Foreskin keratinocyte (primary cell): ENCODE measurements at places on chromosomes 13 and 19. TPM values are rescaled to one million over a fixed set of nuclear protein-coding genes. Genes with fewer than 3 reads are reported as not detected.
A peak's percentile ranks its signal among the peaks of the same experiment; 100 is the strongest.

- DNase-seq, result peak; percentile 26
These were observed 822 bp upstream of the ZNF274 start for GRCh38 chr19:58181902-58182576.

SBK3 gene
- not detected in 2 replicates for total RNA-seq

SMIM44 gene
- not detected in 2 replicates for total RNA-seq

DNA sequence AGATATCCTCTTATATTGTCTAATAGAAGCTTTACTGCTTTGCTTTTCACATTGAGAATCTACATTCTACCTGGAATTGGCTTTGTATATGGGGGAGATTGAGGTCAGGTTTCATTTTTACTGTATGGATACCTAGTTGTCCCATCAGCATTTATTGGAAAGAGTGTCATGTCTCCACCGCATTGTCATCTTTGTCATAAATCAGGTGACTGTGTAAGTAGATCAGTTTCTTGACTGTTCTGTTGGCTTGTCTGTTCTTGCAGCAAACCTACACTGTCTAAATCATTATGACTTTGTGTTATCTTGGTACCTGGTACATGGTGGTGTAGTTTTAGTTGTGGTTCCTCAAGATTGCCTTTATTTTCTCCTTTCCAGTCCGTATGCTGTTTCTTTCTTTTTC lies 5.8 kb downstream of the URI1 start:
- DNase-seq, result no peak

LIN37 gene
- 9.5 and 12.8 TPM in 2 replicates for total RNA-seq

GRCh38 chr13:29457299-29457698 lies 138.2 kb downstream of the SLC7A1 start:
- DNase-seq, result peak; percentile 94

ABCC4 gene
- total RNA-seq, result 12.7 and 15.0 TPM in 2 replicates

DNA sequence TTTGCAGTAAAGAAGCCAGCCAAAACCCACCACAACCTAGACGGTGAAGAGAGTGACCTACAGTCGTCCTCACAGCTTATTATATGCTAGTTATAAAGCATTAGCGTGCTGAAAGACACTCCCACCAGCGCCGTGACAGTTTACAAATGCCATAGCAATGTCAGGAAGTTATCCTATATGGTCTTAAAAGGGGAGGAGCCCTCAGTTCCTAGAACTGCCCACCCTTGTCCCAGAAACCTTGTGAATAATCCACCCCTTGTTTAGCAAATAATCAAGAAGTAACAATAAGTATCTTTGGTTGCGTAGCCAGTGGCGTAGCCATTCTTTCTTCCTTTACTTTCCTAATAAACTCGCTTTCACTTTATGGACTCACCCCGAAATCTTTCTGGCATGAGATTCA lies 227.9 kb upstream of the ARGLU1 start:
- DNase-seq, result no peak

GRCh38 chr19:2334986-2335846 lies 6.7 kb downstream of the SPPL2B start:
- no peak for DNase-seq

- no peak for DNase-seq
These were observed 673 bp downstream of the TEAD2 start for GRCh38 chr19:49361438-49362047.

GRCh38 chr19:510606-511100 lies 3.4 kb downstream of the TPGS1 start:
- DNase-seq, result peak; percentile 74

ARHGEF18 gene
- 43.1 and 49.4 TPM in 2 replicates for total RNA-seq

GRCh38 chr19:4052114-4052992 lies 14.3 kb downstream of the ZBTB7A start:
- DNase-seq, result peak; percentile 72
